RWPE2 (cell line): ENCODE measurements at places on chromosomes 16 and 17.

DNA sequence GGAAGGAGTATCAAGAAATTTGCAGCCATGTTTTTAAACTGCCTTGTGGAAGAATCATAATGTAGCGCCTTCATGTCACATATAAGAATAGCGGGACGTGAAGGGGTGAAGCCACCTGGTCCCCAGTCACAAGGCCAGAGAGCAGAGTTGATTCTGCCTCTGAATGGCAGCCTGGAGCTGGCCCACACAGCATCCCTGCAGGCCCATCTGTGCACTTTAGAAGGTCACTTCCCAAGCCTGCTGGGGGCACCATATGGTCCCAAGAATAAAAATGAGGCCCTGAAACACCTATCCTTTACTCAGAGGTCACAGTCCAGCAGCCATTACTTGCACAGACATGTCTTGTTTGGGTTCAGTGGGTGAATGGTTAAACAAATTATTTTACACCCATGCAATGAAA, 15.0 kb downstream of the CD300E start:
- no peak for DNase-seq

DNA sequence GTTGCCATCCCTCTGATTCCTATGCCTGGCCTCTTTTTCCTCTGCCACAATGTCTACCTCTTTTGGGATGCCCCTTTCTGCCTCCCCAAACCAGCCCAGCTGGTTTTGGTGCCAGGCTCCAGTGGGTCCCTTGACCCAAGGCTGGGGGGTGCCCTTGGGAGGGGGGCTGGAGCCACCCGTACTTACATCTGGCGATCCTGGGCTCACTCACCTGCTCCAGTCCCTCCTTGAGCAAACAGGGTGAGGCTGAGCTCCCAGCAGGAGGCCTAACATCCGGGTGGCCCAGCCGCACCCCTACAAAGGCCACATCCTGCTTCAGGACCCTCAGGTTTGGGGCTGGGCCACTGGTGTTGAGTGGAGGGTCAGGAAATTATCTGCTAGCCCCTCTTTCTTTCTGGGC, 1.2 kb downstream of the ERN2 start:
- no peak for DNase-seq

- no peak for DNase-seq
Measured at GRCh38 chr16:20441191-20441590, 10.1 kb upstream of the ACSM2A start.

GRCh38 chr17:57316361-57316760, 60.0 kb downstream of the MSI2 start:
- no peak for DNase-seq
